ENCODE measurements at places on chromosomes 3 and 15. TPM values are rescaled to one million over a fixed set of nuclear protein-coding genes. Genes with fewer than 3 reads are reported as not detected.

GRCh38 chr3:177306252-177306651 lies 109.0 kb upstream of the TBL1XR1 start:
- H3K36me3 ChIP-seq = no peaks in the 10 kb centered on the region
- DNase-seq = no peak
- H3K27me3 ChIP-seq = no peaks in the 10 kb centered on the region
- no peaks in the 10 kb centered on the region for H3K4me1 ChIP-seq

DNA sequence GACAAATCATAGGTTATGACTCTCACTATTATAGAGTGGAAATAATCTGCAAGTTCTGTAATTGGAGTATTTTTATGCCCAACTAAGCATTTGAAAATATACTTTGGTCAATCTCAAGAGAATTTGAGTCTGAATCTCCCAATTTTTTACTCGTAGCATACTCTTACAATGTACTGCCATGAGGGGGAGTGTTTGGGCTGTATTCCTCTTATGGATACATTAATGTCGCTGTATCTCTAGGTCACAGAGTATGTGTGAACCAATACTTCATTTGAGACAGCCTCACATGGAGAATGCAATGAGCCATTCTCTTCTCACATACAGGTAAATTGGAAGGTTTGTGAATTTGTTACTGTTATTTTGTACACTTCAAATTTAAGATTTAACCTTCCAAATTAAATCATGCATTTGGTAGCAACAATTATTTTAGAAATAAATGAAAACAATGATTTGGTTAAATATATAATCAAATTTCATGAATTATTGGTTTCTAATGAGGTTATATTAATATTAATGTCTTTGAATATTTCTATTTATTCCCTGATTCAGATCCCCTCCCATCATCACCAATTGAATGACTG lies 5.5 kb upstream of the CD200 start:
- no peak overlapping the region for H3K27ac ChIP-seq
- H3K4me1 ChIP-seq = peaks cover 5% of the 10 kb centered on the region
- peaks cover 11% of the 10 kb centered on the region for H3K27me3 ChIP-seq
- H3K4me3 ChIP-seq = no peak overlapping the region
- DNase-seq = peak; percentile 44

The ATP13A5 gene
- not detected for total RNA-seq

The TRAT1 gene
- total RNA-seq = 165 TPM

GRCh38 chr15:40307421-40308211 lies at the start of gene PLCB2:
Gene PLCB2, minus strand, starts transcription at chr15:40307935. Its CDS starts 263 bp downstream, at chr15:40307672.
- H3K27me3 ChIP-seq = peaks cover 5% of the 10 kb centered on the region
- peak; percentile 78 for DNase-seq
- H3K27ac ChIP-seq = peak within 1 kb of the TSS; percentile 97
- peak within 1 kb of the TSS; percentile 97 for H3K4me3 ChIP-seq
- H3K36me3 ChIP-seq = peaks cover 29% of the 10 kb centered on the region
